SJSA1 (cell line): ENCODE measurements at places on chromosomes 5 and 9.

- no peak overlapping the region for H3K4me3 ChIP-seq
- H3K4me1 ChIP-seq, result no peaks in the 10 kb centered on the region
- no peak for DNase-seq
- no peaks in the 10 kb centered on the region for H3K27me3 ChIP-seq
Measured at GRCh38 chr5:152804179-152804578, 399.1 kb upstream of the NMUR2 start.

DNA sequence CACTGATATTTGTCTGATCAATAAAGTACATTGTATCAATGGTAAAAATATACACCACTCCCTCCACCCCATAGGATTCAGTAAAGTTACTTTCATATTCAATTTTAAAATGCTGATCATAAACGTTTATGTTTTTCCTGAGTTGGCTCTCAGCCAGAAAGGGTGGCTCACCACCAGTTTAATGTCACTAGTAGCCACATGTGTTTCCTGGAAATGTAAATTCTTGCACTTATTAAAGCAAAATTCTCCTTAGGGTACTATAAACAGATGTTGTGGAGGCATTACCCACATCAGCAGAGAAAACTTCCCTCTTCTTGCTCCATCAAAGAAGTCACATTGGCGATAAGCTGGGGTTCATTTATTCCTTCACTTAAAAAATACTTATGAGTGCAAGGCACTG lies 210.3 kb downstream of the SREK1 start:
- H3K4me1 ChIP-seq, result peaks cover 28% of the 10 kb centered on the region
- no peak overlapping the region for H3K27ac ChIP-seq
- no peaks in the 10 kb centered on the region for H3K27me3 ChIP-seq
- H3K4me3 ChIP-seq, result no peak overlapping the region
- no peaks in the 10 kb centered on the region for H3K36me3 ChIP-seq

- H3K27ac ChIP-seq, result no peak overlapping the region
- H3K4me1 ChIP-seq, result no peaks in the 10 kb centered on the region
- H3K4me3 ChIP-seq, result no peak overlapping the region
- no peaks in the 10 kb centered on the region for H3K36me3 ChIP-seq
- H3K27me3 ChIP-seq, result peaks cover 72% of the 10 kb centered on the region
- DNase-seq, result no peak
Measured at GRCh38 chr5:139886213-139886612, 90.6 kb downstream of the PSD2 start.

DNA sequence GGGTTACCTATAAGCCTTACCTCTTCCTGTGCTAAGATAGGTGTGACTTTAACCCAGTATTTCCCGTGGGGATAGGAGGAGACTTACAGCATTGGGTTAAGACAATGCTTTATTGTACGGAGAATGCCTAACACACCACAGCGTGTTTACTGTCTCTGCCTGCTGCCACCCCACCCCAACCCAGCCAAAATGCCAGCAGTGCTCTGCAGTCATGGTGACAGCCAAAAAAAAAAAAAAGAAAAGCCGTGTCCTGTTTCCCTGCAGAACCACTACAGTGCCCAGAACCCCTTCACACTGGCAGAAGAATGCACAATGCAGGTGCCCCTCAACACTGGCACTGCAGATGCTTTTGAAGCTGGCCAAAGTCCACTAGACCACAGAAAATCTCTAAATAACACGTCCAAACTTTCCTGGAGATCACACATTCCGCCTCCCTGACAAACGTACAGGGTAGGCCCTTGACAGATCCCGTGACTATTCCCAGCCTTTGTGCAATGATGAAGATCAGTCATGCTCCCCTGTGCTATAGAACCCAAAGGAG lies 102.2 kb downstream of the SERINC5 start:
- H3K27ac ChIP-seq, result no peak overlapping the region
- H3K27me3 ChIP-seq, result no peaks in the 10 kb centered on the region
- H3K4me3 ChIP-seq, result no peak overlapping the region
- DNase-seq, result no peak
- H3K4me1 ChIP-seq, result peaks cover 9% of the 10 kb centered on the region

DNA sequence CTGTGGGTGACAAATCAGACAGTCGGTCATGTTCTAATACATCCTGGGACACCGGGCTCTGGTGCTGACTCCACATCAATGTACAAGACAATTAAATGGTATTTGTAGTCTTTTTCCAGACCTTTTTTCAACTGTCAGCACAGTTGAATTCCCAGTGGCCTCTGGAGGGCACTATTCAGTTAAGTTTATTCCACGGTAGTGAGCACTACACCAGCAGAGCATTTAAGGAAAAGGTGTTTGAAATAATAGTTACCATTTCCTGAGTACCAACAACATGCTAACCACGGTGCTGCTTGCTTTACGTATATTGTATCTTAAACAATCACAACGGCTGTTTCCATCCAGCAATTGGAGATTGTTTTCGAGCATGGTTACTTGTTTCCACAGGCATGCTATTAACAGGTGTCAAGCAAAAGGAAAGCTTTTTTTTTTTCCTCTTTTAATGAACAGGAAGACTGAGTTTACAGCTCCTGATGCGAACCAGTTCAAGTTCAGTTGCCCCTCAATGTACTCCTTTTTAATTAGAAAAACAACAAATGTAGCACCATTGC lies 186.7 kb downstream of the PDZD2 start:
- H3K27me3 ChIP-seq, result no peaks in the 10 kb centered on the region
- peak; percentile 35 for DNase-seq
- no peak overlapping the region for H3K4me3 ChIP-seq
- no peaks in the 10 kb centered on the region for H3K4me1 ChIP-seq
- H3K36me3 ChIP-seq, result no peaks in the 10 kb centered on the region

GRCh38 chr5:73319036-73319435 lies 129.5 kb downstream of the FOXD1 start:
- H3K27ac ChIP-seq, result no peak overlapping the region
- no peaks in the 10 kb centered on the region for H3K27me3 ChIP-seq
- no peak overlapping the region for H3K4me3 ChIP-seq
- H3K4me1 ChIP-seq, result peaks cover 25% of the 10 kb centered on the region
- no peaks in the 10 kb centered on the region for H3K36me3 ChIP-seq
